ENCODE measurements at places on chromosomes 2 and 18. TPM values are rescaled to one million over a fixed set of nuclear protein-coding genes. Genes with fewer than 3 reads are reported as not detected.

RBKS gene
- 4.7 TPM for polyA plus RNA-seq

C2orf66 gene
- not detected for polyA plus RNA-seq

LCT gene
- not detected for polyA plus RNA-seq

WNT10A gene
- polyA plus RNA-seq = 1.1 TPM

ANKRD30BL gene
- polyA plus RNA-seq = not detected

MAPRE3 gene
- polyA plus RNA-seq = 2.0 TPM

Data from CD8-positive, alpha-beta memory T cell (primary cell).